ENCODE measurements at places on chromosomes 12 and 14.

DNA sequence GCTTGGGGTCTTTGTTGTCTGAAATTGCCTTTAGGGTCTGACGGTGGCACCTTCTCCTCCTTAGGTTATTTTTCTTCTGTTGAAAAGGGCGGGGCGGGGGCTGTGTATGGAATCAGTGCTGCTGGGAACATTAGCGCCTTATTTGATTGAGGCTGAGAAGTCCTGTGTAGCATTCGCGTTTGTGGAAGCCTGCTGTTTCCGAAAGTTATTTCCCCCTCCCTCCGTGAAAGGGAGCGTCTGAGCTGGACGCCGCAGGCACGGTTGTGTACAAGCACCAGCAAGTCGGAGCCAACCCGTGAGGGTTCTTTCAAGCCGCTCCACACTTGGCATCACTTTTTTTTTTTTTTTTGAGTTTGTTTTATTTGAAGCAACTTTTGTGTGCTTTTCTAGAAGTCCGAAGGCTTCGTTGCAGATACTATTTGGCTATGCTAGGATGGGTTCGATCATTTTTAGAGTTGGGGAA is 1.1 kb downstream of the SYNE2 start:
- no peak for DNase-seq

DNA sequence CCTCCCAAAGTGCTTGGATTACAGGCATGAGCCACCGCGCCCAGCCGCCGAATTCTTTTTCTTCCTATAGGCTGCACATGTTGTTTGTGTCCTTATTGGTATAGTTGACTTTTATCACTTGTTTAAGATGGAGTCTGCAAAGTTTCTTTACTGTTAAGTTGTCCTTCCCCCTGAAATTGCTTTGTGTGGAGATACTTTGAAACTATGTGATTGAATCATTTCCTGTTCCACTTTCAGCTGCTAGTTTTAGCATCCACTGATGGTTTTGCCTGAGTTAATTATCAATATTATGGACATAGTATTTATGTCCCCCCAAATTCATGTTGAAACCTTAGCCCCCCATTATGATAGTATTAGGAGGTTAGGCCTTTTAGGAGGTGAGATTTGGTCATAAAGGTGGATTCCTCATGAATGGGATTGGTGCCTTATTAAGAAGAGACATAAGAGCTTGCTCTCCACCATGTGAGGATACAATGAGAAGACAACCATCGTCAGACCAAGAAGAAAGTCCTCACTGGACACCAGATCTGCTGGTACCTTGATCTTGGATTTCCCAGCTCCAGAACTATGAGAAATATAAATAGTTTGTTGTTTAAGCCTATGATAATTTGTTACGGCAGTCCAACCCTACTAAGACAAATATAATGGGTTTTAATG is 34.9 kb downstream of the PPHLN1 start:
- no peak for DNase-seq

GRCh38 chr14:34179727-34180126 is 228.9 kb upstream of the EGLN3 start:
- DNase-seq: no peak

- DNase-seq: no peak
Observed at GRCh38 chr12:50073206-50073605, 11.9 kb upstream of the SMARCD1 start.

DNA sequence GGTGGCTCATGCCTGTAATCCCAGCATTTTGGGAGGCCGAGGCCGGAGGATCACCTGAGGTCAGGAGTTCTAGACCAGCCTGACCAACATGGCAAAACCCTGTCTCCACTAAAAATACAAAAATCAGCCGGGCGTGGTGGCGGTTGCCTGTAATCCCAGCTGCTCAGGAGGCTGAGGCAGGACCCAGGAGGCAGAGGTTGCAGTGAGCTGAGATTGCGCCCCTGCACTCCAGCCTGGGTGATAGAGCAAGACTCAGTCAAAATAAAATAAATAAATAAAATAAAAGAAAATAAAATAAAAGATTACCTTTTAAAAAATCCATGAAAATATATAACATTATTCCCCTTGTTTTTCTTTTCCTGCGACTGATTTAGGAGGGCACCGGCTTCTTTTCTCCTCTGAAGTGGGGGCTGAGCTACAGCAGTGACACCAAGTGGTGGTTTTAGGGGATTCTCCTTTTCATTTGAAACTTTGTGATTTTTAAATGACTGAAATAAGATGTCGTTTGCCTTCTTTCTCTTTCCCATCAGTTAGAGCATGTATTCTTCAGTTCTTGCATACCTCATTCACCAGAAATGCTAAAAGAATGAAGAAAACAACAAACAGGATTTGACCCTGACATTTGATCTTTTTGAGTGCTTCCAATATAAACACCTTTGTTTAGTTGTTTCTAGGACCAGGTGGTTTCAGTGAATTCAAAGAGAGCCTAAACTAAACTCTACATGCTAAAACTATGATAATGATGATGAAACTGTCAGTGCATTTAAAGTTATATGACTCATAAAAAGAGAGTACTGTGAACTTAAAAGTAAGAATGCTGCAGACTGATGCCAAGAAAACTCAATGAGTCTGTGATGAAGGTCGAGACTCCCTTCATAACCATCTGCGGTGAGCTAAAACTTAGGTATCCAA is 22.6 kb upstream of the PKP2 start:
- no peak for DNase-seq

All from skeletal muscle cell (primary cell).